Pancreas (tissue), 10 donors: ENCODE measurements at places on chromosomes 16 and 17. TPM values are rescaled to one million over a fixed set of nuclear protein-coding genes. Genes with fewer than 3 reads are reported as not detected.

- H3K4me1 ChIP-seq = no peaks in the 10 kb centered on the region
- no peaks in the 10 kb centered on the region for H3K27me3 ChIP-seq
- DNase-seq = no peak
- H3K36me3 ChIP-seq = no peaks in the 10 kb centered on the region
- no peak overlapping the region for H3K4me3 ChIP-seq
- H3K27ac ChIP-seq = no peak overlapping the region
Measured at GRCh38 chr17:726271-726919, 6.0 kb upstream of the TLCD3A start.

- H3K36me3 ChIP-seq = no peaks in the 10 kb centered on the region
- no peaks in the 10 kb centered on the region for H3K4me1 ChIP-seq
- H3K27ac ChIP-seq = no peak overlapping the region
Measured at GRCh38 chr17:34024386-34024785, 230.7 kb upstream of the CCL2 start.

DNA sequence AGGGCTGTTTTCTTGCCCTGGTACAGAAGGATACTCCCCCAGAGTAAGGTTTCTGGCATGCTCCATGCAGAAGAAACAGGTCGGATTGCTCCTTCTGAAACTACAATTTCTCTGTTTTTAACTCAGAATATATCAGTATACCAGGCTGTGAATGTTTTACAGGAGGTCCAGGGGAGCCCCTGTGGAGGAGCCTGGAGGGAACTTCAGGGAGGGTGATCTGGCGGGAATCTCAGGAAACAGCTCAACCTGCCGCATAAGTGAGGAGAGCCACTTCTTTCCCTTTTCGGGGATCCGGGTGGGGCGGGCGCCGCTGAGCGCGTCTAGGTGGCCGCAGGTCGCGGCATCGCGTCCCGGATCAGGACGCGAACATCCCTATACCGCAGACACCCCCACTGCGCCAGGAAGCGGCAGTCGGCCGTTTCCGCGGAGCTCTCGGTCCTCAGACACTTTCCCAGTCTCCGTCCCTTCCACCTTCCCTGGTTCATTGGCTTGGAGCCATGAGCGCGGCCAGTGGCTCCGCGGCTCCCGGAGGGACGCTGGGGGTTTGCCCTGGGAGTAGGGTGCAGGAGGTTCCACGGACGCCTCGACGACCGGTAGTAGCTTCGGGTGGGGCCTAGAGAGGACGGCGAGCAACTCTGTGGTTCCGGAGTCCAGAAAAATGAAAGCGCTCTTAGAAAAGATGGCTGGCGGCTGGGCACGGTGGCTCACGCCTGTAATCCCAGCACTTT, 3.1 kb upstream of the ZNF764 start:
- H3K36me3 ChIP-seq = no peaks in the 10 kb centered on the region
- H3K4me1 ChIP-seq = peaks cover 10% of the 10 kb centered on the region
- no peak for DNase-seq
- H3K27me3 ChIP-seq = no peaks in the 10 kb centered on the region

DNA sequence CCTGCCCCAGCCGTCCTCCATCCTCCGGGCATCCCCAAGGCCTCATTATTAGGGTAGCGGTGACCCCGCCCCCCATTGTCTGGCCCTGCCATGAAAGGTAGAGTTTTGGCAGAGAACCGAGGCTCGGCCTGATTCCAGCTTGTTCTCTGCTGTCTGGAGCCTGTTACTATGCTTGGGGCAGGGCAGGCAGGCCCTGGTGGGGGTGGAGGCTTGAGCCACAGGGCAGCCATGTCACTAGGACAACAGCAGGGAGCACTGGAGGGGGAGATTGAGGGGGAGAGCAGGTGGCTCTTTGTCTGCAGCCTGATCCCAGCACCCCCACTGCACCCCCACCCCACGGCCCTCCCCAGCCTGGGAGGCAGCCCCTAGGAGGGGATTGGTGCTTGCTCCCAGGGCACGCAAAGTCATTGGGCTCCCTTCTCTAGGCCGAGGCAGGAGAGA, 15.4 kb downstream of the RHBDL3 start:
- peak; percentile 37 for DNase-seq
- no peaks in the 10 kb centered on the region for H3K27me3 ChIP-seq
- no peak overlapping the region for H3K27ac ChIP-seq
- no peaks in the 10 kb centered on the region for H3K4me1 ChIP-seq
- no peaks in the 10 kb centered on the region for H3K36me3 ChIP-seq
- H3K4me3 ChIP-seq = no peak overlapping the region

GRCh38 chr17:42311240-42312034, 23.1 kb downstream of the STAT5A start:
- no peaks in the 10 kb centered on the region for H3K27me3 ChIP-seq
- H3K4me1 ChIP-seq = no peaks in the 10 kb centered on the region
- H3K36me3 ChIP-seq = peaks cover 9% of the 10 kb centered on the region
- no peak overlapping the region for H3K4me3 ChIP-seq

- no peaks in the 10 kb centered on the region for H3K27me3 ChIP-seq
- H3K4me1 ChIP-seq = peaks cover 8% of the 10 kb centered on the region
- H3K4me3 ChIP-seq = no peak overlapping the region
- H3K27ac ChIP-seq = no peak overlapping the region
Measured at GRCh38 chr17:4587803-4588202, 3.5 kb downstream of the SMTNL2 start.

DNA sequence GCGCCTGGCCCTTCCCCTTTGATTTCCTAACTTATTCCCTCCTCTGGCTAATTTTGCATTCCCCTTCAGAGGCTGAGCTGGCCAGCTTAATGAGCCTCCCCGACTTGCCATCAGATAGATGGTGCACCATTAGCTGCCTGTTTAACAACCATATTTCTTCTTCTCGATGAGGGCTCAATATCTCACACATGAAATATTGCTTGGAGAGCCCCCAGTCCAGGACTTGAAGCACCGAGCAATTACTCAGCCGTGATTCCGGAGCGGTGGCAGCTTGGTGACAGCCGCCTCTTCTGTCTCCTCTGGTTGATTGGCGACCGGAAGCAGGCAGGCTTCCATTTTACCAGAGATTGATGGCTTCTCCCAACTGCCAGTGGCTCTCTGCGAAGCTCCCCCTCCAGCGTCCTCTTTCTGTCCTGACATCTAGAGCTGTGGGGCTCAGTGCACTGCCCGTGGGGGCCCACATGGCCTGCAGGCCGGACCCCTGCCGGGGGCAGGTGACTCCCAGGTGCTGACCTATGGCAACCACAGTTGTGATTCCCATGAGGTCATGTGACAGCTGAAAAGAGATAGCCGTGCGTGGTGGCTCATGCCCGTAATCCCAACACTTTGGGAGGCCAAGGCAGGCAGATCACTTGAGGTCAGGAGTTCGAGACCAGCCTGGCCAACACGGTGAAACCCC, 133.7 kb upstream of the SEC14L1 start:
- no peak overlapping the region for H3K4me3 ChIP-seq
- no peak overlapping the region for H3K27ac ChIP-seq
- no peaks in the 10 kb centered on the region for H3K27me3 ChIP-seq
- no peaks in the 10 kb centered on the region for H3K36me3 ChIP-seq

DNA sequence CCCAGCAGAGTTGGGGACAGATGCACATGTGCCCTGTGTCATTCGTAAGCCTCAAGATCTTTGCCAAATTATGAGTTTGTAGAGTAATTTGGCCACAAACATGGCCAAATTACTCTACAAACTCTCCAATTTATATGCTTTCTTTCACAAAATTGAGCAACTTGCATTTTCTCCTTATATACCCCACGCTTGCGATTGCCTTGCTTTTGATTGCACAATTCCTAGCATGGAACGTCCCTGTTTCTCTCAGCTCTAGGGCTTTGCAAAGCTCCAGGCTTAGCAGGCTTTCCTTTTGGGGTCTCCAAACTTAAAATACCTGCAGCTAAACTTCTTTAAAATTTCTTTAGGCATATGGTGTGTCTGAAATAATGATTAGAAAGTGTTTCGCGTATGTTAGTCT, 28.5 kb upstream of the MAF start:
- no peaks in the 10 kb centered on the region for H3K36me3 ChIP-seq
- no peak overlapping the region for H3K27ac ChIP-seq
- no peak overlapping the region for H3K4me3 ChIP-seq
- no peaks in the 10 kb centered on the region for H3K4me1 ChIP-seq
- no peak for DNase-seq
- H3K27me3 ChIP-seq = no peaks in the 10 kb centered on the region

GRCh38 chr16:27689711-27690110, 139.8 kb downstream of the KATNIP start:
- no peaks in the 10 kb centered on the region for H3K4me1 ChIP-seq
- H3K36me3 ChIP-seq = peaks cover 2% of the 10 kb centered on the region
- DNase-seq = no peak
- no peaks in the 10 kb centered on the region for H3K27me3 ChIP-seq
- no peak overlapping the region for H3K27ac ChIP-seq

DNA sequence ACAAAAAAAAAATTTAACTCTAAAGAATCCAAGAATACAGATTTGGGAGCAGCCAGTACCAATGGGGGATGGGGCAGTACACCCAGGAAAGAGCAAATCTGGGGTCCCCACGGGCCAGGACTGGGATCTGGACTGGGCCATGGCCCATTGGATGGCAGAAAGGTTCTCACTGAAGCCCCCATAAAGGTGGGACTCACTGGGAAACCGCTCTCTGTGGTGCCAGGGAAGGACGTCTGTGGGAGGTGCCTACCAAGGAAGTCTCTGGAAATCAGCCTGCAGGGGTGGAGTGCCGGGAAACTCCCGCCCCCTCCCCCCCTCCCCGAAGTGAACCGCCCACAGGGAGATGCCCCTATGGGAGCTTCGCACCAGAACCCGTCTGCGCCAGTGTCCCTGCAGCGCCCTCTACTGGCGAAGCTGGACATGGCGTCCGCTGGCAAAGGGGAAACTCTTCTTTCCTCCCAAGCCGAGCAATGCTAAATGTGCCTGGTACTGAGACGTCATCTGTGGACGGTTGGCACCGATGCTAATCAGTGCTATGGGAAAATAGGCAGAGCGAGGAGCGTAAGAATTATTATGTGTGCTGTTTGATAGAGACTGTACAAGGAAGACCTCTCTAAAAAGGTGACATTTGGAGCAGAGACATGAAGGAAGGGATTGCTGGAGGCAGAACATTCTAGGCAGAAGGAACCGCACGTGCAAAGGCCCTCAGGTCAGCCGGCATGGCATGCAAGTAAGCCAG, 671.1 kb downstream of the WWOX start:
- no peaks in the 10 kb centered on the region for H3K4me1 ChIP-seq
- no peaks in the 10 kb centered on the region for H3K27me3 ChIP-seq

DNA sequence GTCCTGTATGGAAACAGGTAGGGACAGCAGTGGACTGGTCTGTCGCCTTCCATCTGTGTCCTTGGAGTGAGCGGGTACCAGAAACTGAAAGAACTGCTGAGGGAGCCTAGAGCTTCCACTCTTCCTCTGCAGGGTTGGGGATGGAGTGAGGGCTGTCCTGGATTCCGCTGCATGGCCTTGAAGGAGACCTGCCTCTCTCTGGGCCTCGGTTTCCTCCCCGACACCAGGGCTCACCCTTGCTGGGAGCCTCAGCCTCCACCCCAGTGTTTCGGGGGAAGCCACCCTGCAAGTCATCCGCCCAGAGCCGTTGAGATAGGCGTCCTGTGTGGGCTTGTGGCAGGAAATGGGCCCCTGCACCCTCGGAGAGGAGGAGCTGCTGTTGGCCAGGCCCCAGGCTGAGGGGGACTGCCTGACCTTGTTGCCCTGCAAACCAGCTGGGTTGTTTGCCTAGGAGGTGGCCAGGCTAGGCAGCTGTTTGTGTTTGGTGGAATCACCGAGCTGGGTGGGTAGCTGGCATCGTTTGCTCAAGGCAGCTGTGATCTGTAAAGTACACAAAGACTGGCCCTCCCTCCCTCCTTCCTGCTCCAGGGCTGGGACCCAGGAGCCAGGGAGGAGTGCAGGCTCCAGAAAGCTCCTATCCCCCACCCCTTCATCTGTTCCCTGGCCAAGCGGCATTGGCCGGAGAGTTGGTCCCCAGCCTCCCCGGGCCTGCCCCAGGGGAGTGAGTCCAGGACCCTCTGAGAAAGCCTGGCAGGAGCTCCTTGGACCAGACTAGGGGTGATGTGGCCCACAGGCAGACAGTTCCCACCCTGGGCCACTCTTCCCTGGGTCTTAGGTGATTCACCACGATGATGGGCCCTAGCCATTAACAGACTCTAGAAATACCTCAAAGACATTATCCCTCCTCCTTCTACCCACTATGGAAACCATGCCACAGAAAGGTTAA, 1.3 kb downstream of the RAB37 start:
- no peaks in the 10 kb centered on the region for H3K27me3 ChIP-seq
- no peak overlapping the region for H3K27ac ChIP-seq
- no peaks in the 10 kb centered on the region for H3K36me3 ChIP-seq
- no peak overlapping the region for H3K4me3 ChIP-seq

- peak; percentile 44 for DNase-seq
- no peaks in the 10 kb centered on the region for H3K27me3 ChIP-seq
- H3K4me1 ChIP-seq = no peaks in the 10 kb centered on the region
- no peaks in the 10 kb centered on the region for H3K36me3 ChIP-seq
Measured at GRCh38 chr16:89187032-89187769, 13.1 kb downstream of the SLC22A31 start.

DNA sequence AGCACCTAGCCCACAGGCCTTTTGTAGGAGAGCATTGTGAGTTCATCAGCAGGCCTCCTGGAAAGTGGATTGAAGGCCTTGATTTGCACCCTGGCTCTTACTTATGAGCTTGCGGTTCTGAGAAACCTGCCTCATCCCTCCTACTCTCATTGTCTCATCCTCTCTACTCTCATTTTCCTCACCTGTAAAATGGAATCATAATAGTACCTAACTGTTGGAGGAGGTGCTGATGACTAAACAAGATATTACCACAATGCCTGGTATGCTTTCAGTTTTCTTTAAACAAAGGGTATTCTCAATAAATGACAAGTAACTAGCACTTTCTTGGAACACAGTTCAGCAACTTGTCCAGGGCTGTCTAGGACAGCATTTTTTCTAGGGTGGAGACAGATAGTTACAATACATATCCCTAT, 243.1 kb upstream of the MAF start:
- H3K27ac ChIP-seq = no peak overlapping the region
- no peaks in the 10 kb centered on the region for H3K4me1 ChIP-seq
- no peaks in the 10 kb centered on the region for H3K36me3 ChIP-seq
- H3K4me3 ChIP-seq = no peak overlapping the region
- no peak for DNase-seq

GRCh38 chr17:39979893-39980350, 685 bp upstream of the PSMD3 start:
- H3K27ac ChIP-seq = peak overlapping the region; percentile 73
- H3K4me1 ChIP-seq = peaks cover 14% of the 10 kb centered on the region
- DNase-seq = no peak
- peak overlapping the region; percentile 28 for H3K4me3 ChIP-seq

The USP43 gene
- total RNA-seq = 2.6 TPM

The CLEC19A gene
- not detected for total RNA-seq

The SLC5A11 gene
- total RNA-seq = not detected
